ENCODE measurements at places on chromosomes 4 and X.

DNA sequence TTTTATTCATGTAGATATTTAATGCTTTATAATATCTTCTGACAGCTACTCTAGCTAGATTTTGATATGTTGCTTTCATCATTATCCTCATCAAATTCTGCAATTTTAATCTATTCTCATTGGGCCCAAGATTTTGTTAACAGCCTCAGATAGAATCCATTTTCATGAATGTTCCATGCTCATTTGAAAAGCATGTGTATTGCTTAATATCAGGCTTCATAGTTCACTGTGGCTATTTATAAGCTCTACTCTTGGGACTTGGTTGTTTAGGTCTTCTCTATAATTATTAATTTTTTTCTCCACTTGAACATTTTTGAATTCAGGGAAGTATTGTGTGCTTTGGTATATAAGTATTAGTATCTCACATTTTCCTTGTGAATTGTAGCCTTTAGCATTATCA lies 41.8 kb downstream of the RAB40A start:
- DNase-seq: no peak

DNA sequence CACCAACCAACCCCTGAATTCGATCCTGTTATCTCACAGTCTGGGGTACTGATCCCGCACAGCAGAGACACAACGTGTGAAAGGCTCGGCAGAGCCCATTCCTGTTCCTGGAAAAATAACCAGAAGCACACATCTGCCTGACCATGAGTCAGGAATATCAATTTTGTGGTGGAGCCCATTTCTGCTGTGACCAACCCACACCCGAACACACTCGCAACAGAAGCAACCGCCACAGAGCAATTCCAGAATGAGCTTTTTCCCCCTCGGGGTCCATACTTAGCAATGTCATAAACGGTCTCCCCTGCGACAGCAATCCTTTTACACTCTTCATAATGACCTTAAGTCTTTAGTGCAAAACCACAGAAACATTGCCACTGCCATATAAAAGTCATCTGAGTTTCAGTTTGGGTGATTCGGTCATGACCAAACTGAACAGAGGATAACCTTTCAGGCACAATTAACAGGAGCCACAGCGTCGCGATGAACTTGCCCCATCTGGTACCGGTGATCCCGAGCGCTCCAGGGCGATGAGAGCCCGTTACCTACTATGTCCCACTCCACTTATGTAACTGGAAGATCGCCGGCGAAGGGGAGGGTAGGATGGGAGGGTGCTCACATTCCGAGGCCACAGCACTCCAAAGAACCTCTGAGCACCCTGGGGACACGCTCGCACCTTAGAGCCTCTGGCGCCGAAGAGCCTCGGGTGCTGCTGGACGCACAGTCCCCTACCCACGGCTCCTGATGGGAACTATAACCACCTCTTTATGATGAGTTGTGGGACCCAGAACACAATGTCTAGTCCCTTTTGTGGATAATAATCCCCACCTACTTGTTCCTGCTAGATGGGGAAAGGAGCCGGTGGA lies 1.1 kb downstream of the MECP2 start:
- DNase-seq: no peak

- DNase-seq: no peak
Observed at GRCh38 chrX:138683600-138683999, 27.9 kb downstream of the FGF13 start.

GRCh38 chr4:141845901-141846300 lies 209.5 kb downstream of the IL15 start:
- no peak for DNase-seq

DNA sequence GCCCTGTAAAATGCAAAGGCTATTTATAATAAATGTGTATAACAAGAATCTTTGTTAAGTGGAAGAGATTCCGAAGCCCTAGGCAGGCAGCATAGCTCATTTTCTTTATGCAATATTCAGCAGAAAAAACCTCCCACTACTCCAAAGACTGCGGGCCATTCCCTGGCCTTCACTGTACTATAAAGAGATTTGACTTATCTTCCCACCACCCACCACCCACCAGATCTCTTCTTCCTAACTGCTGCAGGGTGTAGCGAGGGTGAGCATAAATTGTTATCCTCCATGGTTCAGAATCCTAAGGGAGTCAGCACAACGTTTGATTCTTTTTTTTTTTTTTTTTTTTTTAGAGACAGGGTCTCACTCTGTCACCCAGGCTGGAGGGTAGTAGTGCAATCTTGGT lies 114.8 kb downstream of the NSUN7 start:
- DNase-seq: no peak

- no peak for DNase-seq
Observed at GRCh38 chr4:152735396-152735859, 44.1 kb downstream of the TIGD4 start.

DNA sequence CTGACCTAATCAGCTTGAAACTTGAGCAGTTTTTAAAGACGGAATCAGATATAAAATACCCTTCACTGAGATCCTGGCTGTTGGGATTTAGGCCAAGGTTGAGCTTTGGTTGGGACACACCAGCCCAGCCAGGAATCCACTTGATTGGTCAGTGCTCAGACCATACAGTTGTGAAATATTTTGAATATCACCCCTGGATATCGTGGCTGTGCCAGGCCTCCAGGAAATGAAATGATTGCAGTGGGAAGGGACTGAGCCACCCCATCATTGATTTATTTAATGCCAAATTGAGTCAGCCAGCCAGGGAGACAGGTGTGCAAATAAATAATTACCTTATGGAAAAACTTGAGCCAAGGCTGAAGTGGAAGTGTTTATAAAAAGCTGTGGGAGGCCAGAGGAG lies 128.4 kb upstream of the SCML1 start:
- DNase-seq: no peak
